Inflammatory macrophage treated with lipopolysaccharide for 4 hours (primary cell): ENCODE measurements at places on chromosomes 11 and 22.

GRCh38 chr11:115330684-115331482 lies 173.3 kb downstream of the CADM1 start:
- DNase-seq = no peak

DNA sequence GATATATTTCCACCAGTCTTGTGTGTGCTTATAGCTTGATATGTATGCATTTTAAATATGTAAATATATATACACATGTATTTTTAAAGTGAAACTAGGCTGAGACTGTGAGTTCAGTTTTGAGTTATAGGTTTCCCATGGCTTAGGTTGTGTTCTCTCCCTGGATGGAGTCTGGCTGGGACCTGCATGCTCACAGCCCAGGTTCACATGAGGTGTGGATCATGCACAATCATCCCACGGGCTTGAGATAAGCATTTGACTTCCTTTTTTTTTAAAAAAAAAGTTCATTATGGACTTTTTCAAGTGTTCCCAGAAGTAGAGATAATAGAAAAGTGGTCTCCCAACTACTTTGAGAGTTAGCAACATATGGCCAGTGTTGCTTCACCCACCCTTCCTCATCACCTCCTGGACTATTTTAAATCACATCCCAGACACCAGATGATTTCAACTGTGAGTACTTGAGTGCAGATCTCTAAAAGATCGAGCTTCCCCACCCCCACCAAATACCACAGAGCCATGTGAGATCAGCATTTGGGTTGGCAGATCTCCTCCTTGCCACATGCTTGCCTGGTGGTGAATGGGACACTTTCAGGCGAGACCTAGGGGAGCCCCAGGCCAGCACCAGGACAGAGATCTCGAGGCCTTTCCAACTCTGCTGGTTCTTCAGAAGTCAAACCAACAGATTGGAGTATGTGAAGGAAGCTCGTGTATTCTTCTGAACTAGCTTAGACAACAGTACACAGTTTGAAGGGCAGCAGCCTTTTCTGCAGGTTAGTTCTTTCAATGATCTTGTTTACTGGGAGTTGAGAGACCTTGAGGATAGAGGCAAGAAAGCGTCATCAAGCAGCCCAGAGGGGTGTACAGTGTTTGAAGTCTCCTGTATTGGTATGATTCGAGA lies 15.9 kb downstream of the MED15 start:
- peak; percentile 71 for DNase-seq

DNA sequence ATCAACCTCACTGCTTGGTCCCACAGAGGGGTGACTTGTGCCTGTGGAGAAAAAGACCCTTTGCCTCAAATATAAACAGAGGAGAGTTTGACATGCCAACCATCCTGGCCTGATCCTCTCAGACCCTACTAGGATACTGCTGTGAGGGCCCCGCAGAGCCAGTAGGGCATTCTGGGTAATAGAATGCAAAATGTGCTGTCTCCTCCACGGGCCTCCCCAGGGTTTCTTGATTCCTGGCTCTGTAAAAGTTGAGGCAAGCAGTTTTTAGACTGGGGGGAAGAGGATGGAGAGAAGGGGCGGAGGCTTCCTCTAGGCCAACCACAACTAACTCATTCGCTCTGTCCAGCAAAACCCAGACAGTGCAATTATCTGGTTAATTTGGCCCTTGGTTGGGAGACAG lies 81.7 kb downstream of the SYN3 start:
- DNase-seq = no peak

- no peak for DNase-seq
Observed at GRCh38 chr22:49035818-49036457, 791.7 kb downstream of the BRD1 start.

DNA sequence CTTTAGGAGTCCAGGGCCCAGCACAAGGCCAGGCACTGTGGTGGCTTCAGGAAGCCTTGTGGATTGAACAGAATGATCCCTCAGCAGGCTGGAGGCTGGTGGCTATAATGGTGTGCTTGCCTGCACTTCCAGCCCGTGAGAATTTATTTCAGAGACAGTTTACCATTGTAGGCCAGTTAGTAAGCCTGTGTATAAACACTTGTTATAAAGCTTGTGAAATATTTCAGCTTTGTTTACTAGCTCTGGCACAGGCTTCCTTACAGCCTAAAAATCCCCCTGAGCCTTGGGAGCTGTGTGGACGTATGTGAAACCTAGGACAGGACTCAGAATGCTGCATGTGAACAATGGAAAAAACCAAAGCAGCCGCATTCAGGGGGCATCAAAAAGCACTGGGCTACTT lies 26.6 kb upstream of the ACER3 start:
- no peak for DNase-seq

DNA sequence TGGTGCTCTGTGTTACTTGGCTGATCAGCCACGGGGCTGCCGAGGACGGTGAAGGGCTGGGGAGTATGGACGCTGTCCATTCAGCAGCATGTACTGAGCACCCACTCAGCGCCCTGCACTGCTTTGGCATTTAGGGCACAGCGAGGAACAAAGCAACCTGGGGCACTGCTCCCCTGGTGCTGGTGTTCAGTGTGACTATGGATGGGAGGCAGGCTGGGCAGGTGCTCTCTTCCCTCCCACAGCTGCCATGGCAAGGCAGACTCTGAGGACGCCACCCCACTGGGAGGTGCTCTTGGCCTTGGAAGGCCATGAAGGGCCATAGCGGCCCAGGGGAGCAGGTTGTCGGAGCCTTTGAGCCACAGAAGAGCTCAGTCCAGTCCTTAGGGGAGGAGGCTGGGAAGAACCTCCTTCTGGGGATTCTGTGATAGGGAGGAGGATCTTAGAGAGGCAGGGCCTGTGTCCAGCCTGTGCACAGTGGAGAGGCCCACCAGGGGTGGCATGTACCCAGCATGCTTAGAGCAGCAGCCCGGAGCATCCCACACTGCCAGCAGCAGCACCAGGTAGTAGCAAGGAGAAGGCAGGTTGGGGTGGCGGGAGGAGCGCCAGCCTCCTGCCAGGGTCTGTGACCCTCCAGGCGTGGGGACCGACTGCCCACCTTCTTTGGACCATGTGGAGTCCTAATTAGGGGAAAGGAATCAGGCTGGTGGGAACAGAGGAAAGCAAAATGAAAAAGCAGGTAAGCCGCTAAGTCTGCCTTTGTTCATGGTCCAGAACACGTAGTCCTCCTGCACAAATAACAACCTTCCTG lies 141.8 kb downstream of the MPPED1 start:
- no peak for DNase-seq

GRCh38 chr22:46081831-46082210 lies 68.5 kb upstream of the PPARA start:
- no peak for DNase-seq

DNA sequence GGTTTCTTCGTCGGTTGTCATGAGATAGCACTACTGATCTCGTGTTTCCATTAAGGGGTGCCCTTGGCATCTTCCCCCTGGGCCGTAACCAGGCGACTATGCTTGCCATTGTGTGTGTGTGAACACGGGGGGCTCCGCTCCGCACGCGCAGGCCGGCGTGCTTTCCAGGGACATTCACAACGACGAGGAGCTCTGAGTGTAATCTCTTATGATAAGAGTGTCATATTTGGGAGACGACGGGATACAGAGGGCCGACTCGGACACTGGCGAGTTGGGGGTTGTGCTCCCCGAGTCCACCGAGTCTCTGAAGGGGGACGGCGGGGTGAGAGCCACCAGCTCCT lies 170.9 kb upstream of the CTSC start:
- DNase-seq = no peak

DNA sequence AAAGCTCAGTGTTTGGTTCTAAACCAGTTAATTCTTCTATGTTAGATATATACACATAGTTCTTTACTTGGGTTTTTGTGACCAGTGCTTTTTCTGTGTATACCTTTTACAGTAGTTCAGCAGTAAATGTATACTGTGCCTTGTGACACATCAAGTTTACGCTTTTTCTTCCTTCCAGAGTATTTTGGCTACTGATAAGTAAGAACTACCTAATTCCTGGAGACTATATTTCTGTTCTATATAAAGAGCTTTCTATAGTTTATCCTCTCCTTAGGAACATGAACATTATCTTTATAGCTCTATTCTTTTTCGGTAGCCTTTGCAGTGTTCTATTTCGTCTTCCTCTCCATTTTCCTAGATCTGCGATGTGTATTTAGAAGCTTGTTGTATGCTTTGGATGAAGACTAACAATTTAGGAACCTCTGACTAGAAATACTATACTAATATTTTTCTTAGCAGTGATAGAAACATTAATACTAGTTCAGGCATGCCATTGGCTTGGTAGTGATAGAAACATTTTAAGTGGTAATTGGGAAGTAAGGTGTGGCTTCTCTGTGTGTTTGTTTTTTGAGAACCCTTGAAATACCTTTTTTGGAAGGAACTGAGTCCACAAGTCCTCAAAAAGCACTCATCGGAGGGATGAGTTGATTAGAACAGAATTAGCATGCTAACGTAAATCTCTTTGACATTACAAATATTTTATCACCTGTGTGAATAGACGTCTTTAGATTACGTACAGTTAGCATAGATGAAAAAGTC lies 74.6 kb downstream of the ARHGEF12 start:
- DNase-seq = no peak

GRCh38 chr11:66659763-66660162 lies 17.9 kb downstream of the RBM4B start:
- DNase-seq = peak; percentile 60

GRCh38 chr22:20738394-20739089 lies 35.4 kb upstream of the SERPIND1 start:
- peak; percentile 73 for DNase-seq

DNA sequence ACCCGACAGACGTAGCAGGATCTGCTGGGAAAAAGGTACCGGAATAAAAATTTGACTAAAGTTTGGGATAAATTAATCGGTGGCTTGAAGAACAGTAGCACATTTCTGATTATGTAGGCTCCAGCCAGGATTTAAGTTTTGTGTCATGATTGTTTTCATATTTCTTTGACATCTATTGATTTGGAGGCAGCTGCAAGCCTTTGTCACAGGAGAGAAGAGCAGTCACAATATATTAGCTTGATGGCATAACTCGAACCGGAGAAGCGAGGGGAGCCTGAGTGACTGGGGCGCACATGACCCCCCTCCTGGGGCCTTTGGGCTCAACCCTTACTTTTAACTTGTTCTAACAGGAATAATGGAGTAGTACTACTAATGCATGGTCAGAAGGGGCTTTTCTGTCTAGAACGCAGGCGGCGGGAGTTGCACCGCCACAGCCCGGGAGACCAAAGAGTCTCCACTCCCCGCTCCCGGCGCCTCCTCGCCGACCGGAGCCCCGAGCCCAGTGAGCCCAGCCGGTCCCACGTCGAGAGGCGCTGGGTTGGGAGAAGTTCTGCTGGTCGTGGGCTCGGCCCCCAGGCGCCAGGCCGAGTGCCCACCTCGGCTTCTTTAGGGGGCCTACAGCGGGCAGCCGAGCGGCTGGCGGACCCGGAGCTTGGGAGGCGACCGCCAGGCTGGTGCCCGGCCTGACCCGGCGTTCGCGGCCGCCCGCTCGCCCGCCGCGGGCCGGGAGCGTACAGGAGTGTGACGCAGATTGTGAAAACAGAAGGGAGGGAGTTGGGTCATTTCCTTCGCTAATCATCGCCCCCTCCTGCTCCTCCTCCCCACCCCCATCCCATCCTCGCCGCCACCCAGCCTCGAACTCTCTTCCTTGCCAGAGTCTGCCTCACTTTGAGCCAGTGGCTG lies 15.7 kb upstream of the PAX6 start:
- DNase-seq = no peak

GRCh38 chr11:28969832-28970231 lies 861.6 kb downstream of the METTL15 start:
- no peak for DNase-seq

DNA sequence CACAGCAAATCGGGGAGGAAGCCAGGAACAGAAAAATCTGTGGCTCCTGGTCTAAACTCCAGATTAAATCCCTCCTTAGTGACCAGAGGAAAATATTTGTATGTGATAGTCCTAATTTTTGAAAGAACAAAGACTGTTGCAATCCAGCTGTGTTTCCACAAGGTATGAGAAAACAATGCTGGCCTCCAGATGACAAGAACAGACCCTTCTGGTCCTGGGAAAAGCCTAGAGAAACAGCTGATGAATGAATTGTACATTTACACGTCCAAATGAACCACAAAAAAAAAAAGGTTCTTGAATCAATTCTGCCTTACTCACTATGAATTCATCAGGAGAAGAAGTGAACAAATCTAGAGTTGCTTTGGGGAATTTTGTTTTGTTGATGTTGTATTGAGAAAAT lies 63.7 kb downstream of the ETS1 start:
- DNase-seq = peak; percentile 40

DNA sequence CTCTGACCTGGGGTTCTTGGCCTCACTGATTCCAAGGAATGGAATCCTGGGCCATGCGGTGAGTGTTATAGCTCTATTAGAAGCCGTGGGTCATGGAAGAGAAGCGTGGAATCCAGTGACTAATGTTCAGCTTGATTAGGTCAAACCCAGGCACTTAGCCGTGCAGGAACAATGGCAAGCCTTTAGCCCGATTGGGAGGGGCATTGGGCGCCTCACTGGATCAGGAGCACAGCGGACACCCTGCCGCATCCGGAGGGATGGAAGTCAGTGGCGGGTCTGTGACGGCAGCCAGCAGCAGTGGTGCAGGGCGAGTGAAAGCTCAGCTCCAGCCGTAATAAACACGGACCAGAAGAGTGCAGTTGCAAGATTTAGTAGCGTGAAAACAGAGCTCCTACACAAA lies 20.5 kb upstream of the SLC17A6 start:
- no peak for DNase-seq

- DNase-seq = peak; percentile 5
Observed at GRCh38 chr11:99739464-99740089, 718.8 kb downstream of the CNTN5 start.

GRCh38 chr11:86919557-86920210 lies 35.5 kb downstream of the FZD4 start:
- DNase-seq = peak; percentile 7

DNA sequence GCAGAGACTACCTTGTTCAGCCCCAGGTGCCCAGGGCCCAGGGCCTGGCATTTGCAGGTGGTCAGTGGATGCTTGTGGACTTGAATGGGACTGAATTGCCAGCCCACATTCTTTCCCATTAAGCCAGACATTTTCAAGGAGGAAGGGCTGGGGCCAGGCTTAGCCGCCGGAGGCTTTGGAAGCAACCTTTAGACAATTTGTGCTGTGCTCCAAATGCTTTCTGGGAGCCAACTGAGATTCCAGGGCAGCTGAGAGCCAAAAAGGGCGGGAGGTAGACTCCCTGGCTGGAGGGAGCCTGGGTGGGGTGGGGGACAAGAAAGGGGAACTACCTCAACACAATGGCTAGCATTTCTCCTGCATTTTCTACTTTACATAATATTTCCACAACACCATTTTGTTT lies 54.8 kb upstream of the TIMP3 start:
- no peak for DNase-seq

DNA sequence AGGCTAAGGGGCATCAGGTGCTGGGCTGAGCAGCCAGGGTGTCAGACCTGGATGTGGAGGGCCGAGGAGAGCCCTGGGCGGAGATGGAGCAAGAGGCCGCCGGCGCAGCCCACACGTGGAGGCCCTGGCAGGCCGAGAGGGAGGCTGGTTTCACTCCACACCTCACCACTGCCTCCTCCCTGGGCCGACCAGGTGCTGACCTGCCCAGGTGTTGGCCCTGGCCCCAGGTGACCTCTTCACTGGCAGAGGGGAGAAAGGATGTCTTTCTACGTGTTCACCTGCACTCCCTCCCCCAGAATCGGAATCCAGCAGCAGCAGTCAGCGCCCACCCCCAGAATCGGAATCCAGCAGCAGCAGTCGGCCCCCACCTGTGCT lies 781 bp downstream of the ANO9 start:
- no peak for DNase-seq

- DNase-seq = no peak
Observed at GRCh38 chr11:100632941-100633452, 54.1 kb upstream of the ARHGAP42 start.

GRCh38 chr22:36565686-36566085 lies 36.7 kb upstream of the EIF3D start:
- DNase-seq = no peak

GRCh38 chr22:19717691-19718455 lies 3.6 kb downstream of the SEPTIN5 start:
- peak; percentile 65 for DNase-seq
